ENCODE measurements at places on chromosomes 5 and 9. TPM values are rescaled to one million over a fixed set of nuclear protein-coding genes. Genes with fewer than 3 reads are reported as not detected.

SERF1A gene
- 9.1 TPM for total RNA-seq

PAPPA gene
- total RNA-seq: not detected

CARTPT gene
- not detected for total RNA-seq

ENC1 gene
- 1.2 TPM for total RNA-seq

SPAAR gene
- not detected for total RNA-seq

PLAA gene
- 36.4 TPM for total RNA-seq

TMEM171 gene
- total RNA-seq: not detected

EQTN gene
- total RNA-seq: not detected

PFN3 gene
- not detected for total RNA-seq

DMRTA1 gene
- total RNA-seq: not detected

FSD1L gene
- 3.2 TPM for total RNA-seq

HSDL2 gene
- 20.4 TPM for total RNA-seq

STC2 gene
- total RNA-seq: 22.8 TPM

GAS1 gene
- 0.32 TPM for total RNA-seq

TRAF1 gene
- total RNA-seq: 164 TPM

IFNA6 gene
- not detected for total RNA-seq

TXNDC8 gene
- not detected for total RNA-seq

C5orf58 gene
- total RNA-seq: not detected

ERAP2 gene
- total RNA-seq: 49.3 TPM

ADCY2 gene
- total RNA-seq: not detected

SPATA31C1 gene
- not detected for total RNA-seq

RGP1 gene
- 17.0 TPM for total RNA-seq

UCK1 gene
- total RNA-seq: 22.4 TPM

FOXD4L3 gene
- total RNA-seq: not detected

RASEF gene
- total RNA-seq: not detected

SLC6A3 gene
- total RNA-seq: not detected

CA9 gene
- 0.89 TPM for total RNA-seq

CENPK gene
- total RNA-seq: 78.0 TPM

CDK5RAP2 gene
- total RNA-seq: 59.8 TPM

GLRA1 gene
- total RNA-seq: not detected

GRXCR2 gene
- not detected for total RNA-seq

AMBP gene
- total RNA-seq: not detected

LIFR gene
- total RNA-seq: 0.25 TPM

DOCK8 gene
- total RNA-seq: 113 TPM

GADD45G gene
- 18.4 TPM for total RNA-seq

Measured in activated T-helper 2 cell treated with anti-CD3 and anti-CD28 coated beads, Interferon-gamma antibody, Interleukin-2, Interleukin-4, amounts not matched to agents 10 μg/mL and 5 μg/mL and 100 μg/mL, durations not matched to agents 14 hours and 24 hours and 36 hours (primary cell).